Activated T-helper 1 cell treated with anti-CD3 and anti-CD28 coated beads, Interleukin-12 subunit alpha, Interleukin-12 subunit beta, Interleukin-2, Interleukin-4 antibody, amounts not matched to agents 30 ng/mL and 10 ng/mL and 1 ng/mL, durations not matched to agents 14 hours and 24 hours and 36 hours (primary cell): ENCODE measurements at places on chromosomes 3 and 15. TPM values are rescaled to one million over a fixed set of nuclear protein-coding genes. Genes with fewer than 3 reads are reported as not detected.

- no peak overlapping the region for H3K4me3 ChIP-seq
- H3K36me3 ChIP-seq = no peaks in the 10 kb centered on the region
- DNase-seq = no peak
- no peaks in the 10 kb centered on the region for H3K27me3 ChIP-seq
- no peak overlapping the region for H3K27ac ChIP-seq
Measured at GRCh38 chr3:74054566-74054965, 429.8 kb upstream of the PDZRN3 start.

GRCh38 chr15:82122746-82123400 is 77.1 kb upstream of the MEX3B start:
- no peak for DNase-seq
- H3K27ac ChIP-seq = no peak overlapping the region
- peaks cover 8% of the 10 kb centered on the region for H3K4me1 ChIP-seq
- H3K36me3 ChIP-seq = peaks cover 7% of the 10 kb centered on the region
- H3K27me3 ChIP-seq = no peaks in the 10 kb centered on the region
- no peak overlapping the region for H3K4me3 ChIP-seq

GRCh38 chr15:42033214-42033873 is 12.5 kb upstream of the PLA2G4E start:
- H3K4me3 ChIP-seq = no peak overlapping the region
- peaks cover 19% of the 10 kb centered on the region for H3K4me1 ChIP-seq
- H3K36me3 ChIP-seq = no peaks in the 10 kb centered on the region
- no peak overlapping the region for H3K27ac ChIP-seq
- DNase-seq = no peak
- peaks cover 3% of the 10 kb centered on the region for H3K27me3 ChIP-seq

- H3K27me3 ChIP-seq = no peaks in the 10 kb centered on the region
- H3K36me3 ChIP-seq = peaks cover 41% of the 10 kb centered on the region
- peaks cover 12% of the 10 kb centered on the region for H3K4me1 ChIP-seq
- no peak overlapping the region for H3K4me3 ChIP-seq
Measured at GRCh38 chr15:65460741-65461347, 38.1 kb upstream of the IGDCC4 start.

- H3K27ac ChIP-seq = no peak overlapping the region
- H3K4me1 ChIP-seq = no peaks in the 10 kb centered on the region
- no peaks in the 10 kb centered on the region for H3K27me3 ChIP-seq
- H3K4me3 ChIP-seq = no peak overlapping the region
Measured at GRCh38 chr15:93644595-93644994, 555.6 kb upstream of the RGMA start.

- H3K36me3 ChIP-seq = peaks cover 45% of the 10 kb centered on the region
- peak overlapping the region; percentile 94 for H3K27ac ChIP-seq
- DNase-seq = peak; percentile 29
- H3K4me3 ChIP-seq = peak overlapping the region; percentile 68
- no peaks in the 10 kb centered on the region for H3K27me3 ChIP-seq
- peaks cover 74% of the 10 kb centered on the region for H3K4me1 ChIP-seq
Measured at GRCh38 chr3:152298393-152299248, 29.9 kb downstream of the MBNL1 start.

DNA sequence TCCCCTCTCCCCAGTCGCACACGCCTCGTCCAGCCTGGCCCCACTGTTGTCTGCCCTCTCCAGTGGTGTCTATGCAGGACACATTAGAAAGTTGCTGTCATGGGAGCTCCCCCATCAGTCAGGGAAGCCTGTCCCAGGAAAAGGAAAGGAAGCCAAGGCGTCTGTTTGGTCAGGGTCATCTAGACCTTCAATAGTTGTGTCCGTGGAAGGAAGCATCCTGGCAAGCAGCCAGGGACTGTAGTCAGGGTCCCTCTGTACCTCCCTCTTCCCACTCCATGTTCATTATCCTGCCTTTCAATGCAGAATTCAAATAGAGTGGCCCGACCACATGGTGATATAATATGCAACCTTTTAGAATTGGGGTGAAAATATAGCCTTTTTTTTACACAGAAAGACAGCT is 60.7 kb upstream of the RAB6B start:
- no peak overlapping the region for H3K27ac ChIP-seq
- no peak overlapping the region for H3K4me3 ChIP-seq
- no peak for DNase-seq

- H3K4me1 ChIP-seq = no peaks in the 10 kb centered on the region
- H3K27me3 ChIP-seq = no peaks in the 10 kb centered on the region
- DNase-seq = no peak
- no peaks in the 10 kb centered on the region for H3K36me3 ChIP-seq
- H3K27ac ChIP-seq = no peak overlapping the region
Measured at GRCh38 chr3:117540597-117540996, 831.0 kb downstream of the TUSC7 start.

- no peaks in the 10 kb centered on the region for H3K27me3 ChIP-seq
- no peaks in the 10 kb centered on the region for H3K36me3 ChIP-seq
- no peak overlapping the region for H3K27ac ChIP-seq
- H3K4me1 ChIP-seq = no peaks in the 10 kb centered on the region
Measured at GRCh38 chr3:175127075-175127662, 268.0 kb downstream of the NAALADL2 start.

- H3K27ac ChIP-seq = peak within 1 kb of the TSS; percentile 97
- H3K4me3 ChIP-seq = peak within 1 kb of the TSS; percentile 94
- no peaks in the 10 kb centered on the region for H3K27me3 ChIP-seq
- DNase-seq = peak; percentile 74
- peaks cover 34% of the 10 kb centered on the region for H3K4me1 ChIP-seq
Measured at GRCh38 chr3:39383045-39383880, at the start of gene SLC25A38. Gene SLC25A38 (plus strand): TSS chr3:39383370. CDS start chr3:39383725, 355 bp downstream.

DNA sequence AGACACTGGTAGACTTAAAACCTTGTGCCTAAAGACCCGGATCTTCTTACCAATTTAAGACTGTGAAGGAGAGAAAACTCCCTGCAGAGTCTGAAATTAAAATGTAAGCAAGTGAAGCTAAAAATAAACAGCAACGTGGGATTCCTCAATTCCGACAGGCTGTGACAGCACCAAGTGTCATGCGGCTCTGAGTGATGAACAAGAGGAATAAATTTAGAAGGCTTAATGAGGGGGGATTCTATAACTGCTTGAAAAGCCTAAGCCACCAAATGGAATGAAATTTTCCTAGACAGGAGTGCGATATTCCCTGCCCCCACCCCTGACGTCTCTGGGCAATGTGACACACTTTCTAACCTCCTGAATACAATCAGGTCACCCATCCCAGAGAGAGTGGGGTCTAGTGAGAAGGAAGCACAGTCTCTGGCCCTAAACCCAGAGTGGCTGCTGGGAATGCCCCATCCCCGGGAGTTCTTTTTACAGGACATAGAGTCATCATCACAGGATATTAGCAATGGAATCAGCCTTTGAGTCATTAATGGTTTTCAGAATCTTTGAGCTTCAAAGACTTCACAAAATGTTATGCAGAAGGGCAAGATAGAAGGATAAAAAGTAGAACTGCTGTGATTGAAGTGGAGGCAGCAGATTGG is 114.3 kb downstream of the EDEM1 start:
- no peaks in the 10 kb centered on the region for H3K4me1 ChIP-seq
- H3K27me3 ChIP-seq = no peaks in the 10 kb centered on the region
- no peak overlapping the region for H3K27ac ChIP-seq
- no peaks in the 10 kb centered on the region for H3K36me3 ChIP-seq

GRCh38 chr3:51646091-51646490 is 25.0 kb upstream of the TEX264 start:
- H3K36me3 ChIP-seq = peaks cover 63% of the 10 kb centered on the region
- no peak overlapping the region for H3K27ac ChIP-seq
- no peak overlapping the region for H3K4me3 ChIP-seq
- H3K27me3 ChIP-seq = no peaks in the 10 kb centered on the region
- no peaks in the 10 kb centered on the region for H3K4me1 ChIP-seq

- no peaks in the 10 kb centered on the region for H3K36me3 ChIP-seq
- no peak for DNase-seq
- peaks cover 18% of the 10 kb centered on the region for H3K4me1 ChIP-seq
- H3K27me3 ChIP-seq = peaks cover 11% of the 10 kb centered on the region
- no peak overlapping the region for H3K27ac ChIP-seq
Measured at GRCh38 chr3:149274220-149274619, 52.6 kb upstream of the CP start.

GRCh38 chr15:55834331-55834730 is 91.4 kb upstream of the PRTG start:
- peaks cover 14% of the 10 kb centered on the region for H3K4me1 ChIP-seq
- no peak overlapping the region for H3K27ac ChIP-seq
- no peaks in the 10 kb centered on the region for H3K27me3 ChIP-seq
- H3K4me3 ChIP-seq = no peak overlapping the region
- DNase-seq = no peak

DNA sequence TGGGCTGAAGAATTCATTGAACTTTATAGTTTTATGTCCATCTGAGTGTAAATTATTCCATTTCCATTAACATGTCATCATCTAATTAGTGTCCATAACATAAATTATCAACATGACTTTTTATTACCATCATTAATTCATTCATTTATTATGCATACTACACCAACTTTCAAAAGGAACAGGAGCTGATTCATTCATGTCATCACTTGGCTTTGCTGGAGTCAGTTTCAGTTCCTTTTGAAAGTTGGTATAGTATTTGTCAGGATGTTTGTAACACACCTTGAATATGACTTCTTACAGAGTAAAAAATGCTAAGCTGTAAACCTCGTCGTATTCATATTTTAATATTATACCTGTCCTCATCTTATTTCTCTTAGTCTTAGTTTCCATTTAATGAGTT is 298.0 kb upstream of the RBMS3 start:
- no peak for DNase-seq
- H3K27ac ChIP-seq = no peak overlapping the region
- no peaks in the 10 kb centered on the region for H3K36me3 ChIP-seq
- H3K27me3 ChIP-seq = peaks cover 1% of the 10 kb centered on the region

GRCh38 chr3:57856675-57857074 is 100.6 kb downstream of the SLMAP start:
- no peak for DNase-seq
- no peaks in the 10 kb centered on the region for H3K4me1 ChIP-seq
- no peak overlapping the region for H3K27ac ChIP-seq

- no peaks in the 10 kb centered on the region for H3K27me3 ChIP-seq
- peaks cover 59% of the 10 kb centered on the region for H3K4me1 ChIP-seq
- DNase-seq = peak; percentile 30
- H3K36me3 ChIP-seq = peaks cover 39% of the 10 kb centered on the region
Measured at GRCh38 chr15:79967298-79968182, 3.5 kb downstream of the BCL2A1 start.

DNA sequence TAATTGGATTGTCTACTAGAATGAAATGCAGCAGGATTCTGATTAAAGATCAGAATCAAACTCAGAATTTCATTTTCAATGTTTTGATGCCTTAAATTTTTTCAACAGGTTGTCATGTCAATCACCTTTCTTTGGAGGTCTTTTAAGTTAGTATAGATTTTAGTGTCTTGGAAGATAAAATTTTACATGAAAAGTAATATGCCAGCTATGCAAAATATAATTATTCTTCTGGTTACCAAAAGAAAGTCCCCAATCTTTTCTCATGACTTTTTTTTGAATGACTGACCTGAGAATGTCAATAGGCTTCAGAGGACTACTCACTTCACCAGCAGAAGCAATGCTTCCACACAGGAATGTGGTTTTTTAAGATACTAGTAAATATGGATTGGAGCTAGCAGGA is 4.3 kb downstream of the FGF7 start:
- DNase-seq = no peak
- peaks cover 12% of the 10 kb centered on the region for H3K27me3 ChIP-seq
- no peak overlapping the region for H3K27ac ChIP-seq
- no peak overlapping the region for H3K4me3 ChIP-seq
- H3K36me3 ChIP-seq = no peaks in the 10 kb centered on the region

- DNase-seq = no peak
- H3K27me3 ChIP-seq = peaks cover 4% of the 10 kb centered on the region
- peaks cover 14% of the 10 kb centered on the region for H3K4me1 ChIP-seq
- no peaks in the 10 kb centered on the region for H3K36me3 ChIP-seq
Measured at GRCh38 chr3:32841341-32841740, 23.5 kb downstream of the TRIM71 start.

Gene CD200
- 141 TPM in 2 replicates for total RNA-seq

Gene CCDC39
- total RNA-seq = not detected in 2 replicates

Gene ERICH6
- total RNA-seq = not detected in 2 replicates

Gene PPCDC
- 25.0 and 27.1 TPM in 2 replicates for total RNA-seq

Gene CLDN16
- not detected in 2 replicates for total RNA-seq

Gene DAZL
- 0.10 TPM in 2 replicates for total RNA-seq

Gene EFCAB12
- total RNA-seq = 0.32 and 0.34 TPM in 2 replicates

Gene ROPN1B
- total RNA-seq = not detected in 2 replicates

Gene GNAI2
- 237 and 238 TPM in 2 replicates for total RNA-seq

Gene OSTN
- not detected in 2 replicates for total RNA-seq

Gene C3orf18
- 21.5 and 21.9 TPM in 2 replicates for total RNA-seq

Gene RCN2
- 39.9 and 42.2 TPM in 2 replicates for total RNA-seq
